Upper lobe of left lung (tissue), 6 donors: ENCODE measurements at places on chromosomes 5 and 9. TPM values are rescaled to one million over a fixed set of nuclear protein-coding genes. Genes with fewer than 3 reads are reported as not detected.

DNA sequence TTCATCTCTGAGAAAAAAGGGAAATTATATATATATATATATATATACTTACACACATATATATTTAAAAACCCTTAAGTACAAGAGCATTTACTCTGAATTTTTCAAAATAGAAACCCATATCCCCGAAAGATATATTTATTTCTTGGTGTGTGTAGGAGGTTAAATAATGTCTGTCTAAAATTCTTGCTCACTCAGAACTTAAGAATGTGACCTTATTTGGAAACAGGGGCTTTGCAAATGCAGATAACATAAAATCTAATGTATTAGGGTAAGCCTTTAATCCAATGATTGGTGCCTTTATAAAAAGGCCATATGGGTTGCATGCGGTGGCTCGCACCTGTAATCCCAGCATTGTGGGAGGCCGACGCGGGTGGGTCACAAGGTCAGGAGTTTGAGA, 517.3 kb upstream of the TLE4 start:
- DNase-seq = no peak
- no peaks in the 10 kb centered on the region for H3K27me3 ChIP-seq
- no peak overlapping the region for H3K27ac ChIP-seq

DNA sequence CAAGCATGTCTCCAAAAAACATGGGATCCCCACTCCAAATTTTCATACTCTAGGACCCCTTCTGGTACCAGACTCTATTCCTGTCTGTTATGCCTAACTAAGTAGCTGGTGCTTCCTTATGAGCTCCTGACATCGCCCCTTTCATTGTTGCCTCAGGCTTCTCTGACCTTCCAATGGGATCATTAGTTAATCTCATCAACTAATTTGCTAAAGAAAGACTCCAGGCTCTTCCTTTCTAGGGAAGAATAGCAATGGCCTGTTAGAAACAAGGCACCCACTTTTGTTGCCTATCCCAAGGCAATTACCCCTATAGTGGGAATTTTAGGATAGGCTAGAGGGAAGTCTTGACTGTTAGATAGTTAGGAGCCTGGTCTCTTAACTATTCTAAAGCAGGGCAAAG, 369.5 kb downstream of the MLLT3 start:
- no peak overlapping the region for H3K4me3 ChIP-seq
- H3K27ac ChIP-seq = no peak overlapping the region
- no peak for DNase-seq
- H3K27me3 ChIP-seq = no peaks in the 10 kb centered on the region

The GADD45G gene
- 12.6 TPM for total RNA-seq

The AP3S1 gene
- total RNA-seq = 66.9 TPM

DNA sequence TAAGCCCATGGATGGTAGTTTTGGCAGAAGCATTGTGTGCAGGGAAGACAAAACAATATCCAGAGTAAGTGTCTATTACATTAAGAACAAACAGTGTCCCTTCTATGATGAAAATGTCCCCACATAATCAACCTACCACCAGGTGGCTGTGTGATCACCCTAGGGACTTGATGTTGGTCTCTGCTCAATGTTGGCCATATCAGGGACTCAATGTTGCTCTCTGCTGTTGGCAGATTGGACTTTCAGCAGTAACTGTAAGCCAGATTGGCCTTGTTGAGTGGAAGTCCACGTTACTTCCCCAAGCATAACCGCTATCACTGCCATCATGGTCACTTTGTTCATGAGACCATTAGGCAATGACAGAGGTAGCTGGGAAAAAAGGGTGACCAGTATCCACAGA, 52.8 kb upstream of the PRSS3 start:
- no peaks in the 10 kb centered on the region for H3K27me3 ChIP-seq
- no peaks in the 10 kb centered on the region for H3K4me1 ChIP-seq
- no peak overlapping the region for H3K27ac ChIP-seq
- H3K4me3 ChIP-seq = no peak overlapping the region

GRCh38 chr9:131656356-131657036, 83.4 kb downstream of the RAPGEF1 start:
- no peak for DNase-seq
- H3K4me1 ChIP-seq = peaks cover 70% of the 10 kb centered on the region
- H3K27ac ChIP-seq = peak overlapping the region; percentile 87
- H3K27me3 ChIP-seq = no peaks in the 10 kb centered on the region
- H3K36me3 ChIP-seq = no peaks in the 10 kb centered on the region

GRCh38 chr9:135077497-135078200, 9.8 kb upstream of the OLFM1 start:
- DNase-seq = peak; percentile 21
- H3K27ac ChIP-seq = no peak overlapping the region
- peaks cover 3% of the 10 kb centered on the region for H3K4me1 ChIP-seq
- H3K27me3 ChIP-seq = peaks cover 14% of the 10 kb centered on the region
- no peaks in the 10 kb centered on the region for H3K36me3 ChIP-seq

The CLIC3 gene
- total RNA-seq = 112 TPM

GRCh38 chr9:115520646-115521045, 402.7 kb upstream of the TNC start:
- H3K27ac ChIP-seq = no peak overlapping the region
- H3K4me3 ChIP-seq = no peak overlapping the region
- H3K27me3 ChIP-seq = no peaks in the 10 kb centered on the region
- no peaks in the 10 kb centered on the region for H3K36me3 ChIP-seq
- H3K4me1 ChIP-seq = no peaks in the 10 kb centered on the region

DNA sequence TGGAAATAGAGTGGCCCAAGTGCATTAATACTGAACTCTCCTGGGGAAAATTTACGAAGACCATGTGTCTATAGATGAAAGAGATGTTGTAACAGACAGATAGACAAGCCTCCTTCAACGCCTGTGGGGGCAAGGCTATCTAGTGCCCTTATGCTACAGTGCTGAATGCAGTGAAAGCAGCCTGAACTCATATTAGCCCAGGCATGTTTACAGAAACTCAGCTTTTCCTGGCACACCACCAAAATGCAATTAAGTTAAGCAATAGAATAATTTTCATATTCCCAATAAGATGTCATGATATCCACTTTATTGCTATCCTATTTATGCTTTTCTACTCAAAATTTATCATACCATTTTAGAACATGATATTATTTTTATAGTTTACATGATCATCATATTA, 277.0 kb downstream of the DIRAS2 start:
- no peak for DNase-seq
- no peaks in the 10 kb centered on the region for H3K27me3 ChIP-seq
- H3K36me3 ChIP-seq = no peaks in the 10 kb centered on the region
- no peaks in the 10 kb centered on the region for H3K4me1 ChIP-seq
- no peak overlapping the region for H3K4me3 ChIP-seq
- H3K27ac ChIP-seq = no peak overlapping the region

DNA sequence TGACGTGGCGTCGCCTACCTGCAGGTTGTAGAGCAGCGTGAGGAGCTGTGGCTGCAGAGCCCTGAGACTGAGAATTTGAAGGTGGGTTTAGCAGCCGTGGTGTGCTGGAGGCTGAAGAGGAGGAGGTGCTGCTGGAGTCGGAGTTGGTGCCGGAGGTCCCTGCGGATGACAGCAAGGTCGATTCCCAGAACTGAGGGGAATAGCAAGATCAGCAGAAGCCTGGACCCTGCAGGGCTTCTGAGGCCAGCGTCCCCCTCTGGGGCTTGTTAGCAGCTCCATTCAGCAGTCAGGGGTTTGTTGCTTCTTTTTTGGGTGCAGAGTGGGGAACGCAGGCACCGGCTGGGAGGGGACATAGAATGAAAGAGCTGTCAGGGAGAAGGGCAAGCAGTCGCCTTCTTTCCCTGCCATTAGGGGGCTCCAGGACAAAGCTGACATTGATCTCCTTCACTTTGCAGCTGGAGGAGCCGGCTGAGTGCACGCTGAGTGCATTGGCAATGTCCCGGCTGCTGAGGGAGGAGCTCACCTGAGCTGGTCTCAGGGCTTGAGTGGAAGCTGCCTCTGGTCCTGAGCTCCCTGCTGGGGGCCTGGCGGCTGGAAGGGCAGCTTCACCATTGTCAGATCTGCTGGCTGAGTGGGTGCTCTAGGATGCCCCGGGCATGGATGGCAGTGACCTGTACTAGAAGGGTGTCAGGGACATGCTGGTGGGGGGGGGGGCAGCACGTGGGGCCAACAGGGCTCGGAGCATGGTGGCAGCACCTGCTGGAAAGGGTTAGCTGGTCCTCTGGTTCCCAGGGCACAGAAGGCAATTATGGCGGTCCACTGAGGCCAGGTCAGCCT, 20.8 kb downstream of the OBP2B start:
- no peaks in the 10 kb centered on the region for H3K4me1 ChIP-seq
- no peak for DNase-seq
- H3K27ac ChIP-seq = no peak overlapping the region
- no peak overlapping the region for H3K4me3 ChIP-seq
- no peaks in the 10 kb centered on the region for H3K36me3 ChIP-seq
- no peaks in the 10 kb centered on the region for H3K27me3 ChIP-seq

DNA sequence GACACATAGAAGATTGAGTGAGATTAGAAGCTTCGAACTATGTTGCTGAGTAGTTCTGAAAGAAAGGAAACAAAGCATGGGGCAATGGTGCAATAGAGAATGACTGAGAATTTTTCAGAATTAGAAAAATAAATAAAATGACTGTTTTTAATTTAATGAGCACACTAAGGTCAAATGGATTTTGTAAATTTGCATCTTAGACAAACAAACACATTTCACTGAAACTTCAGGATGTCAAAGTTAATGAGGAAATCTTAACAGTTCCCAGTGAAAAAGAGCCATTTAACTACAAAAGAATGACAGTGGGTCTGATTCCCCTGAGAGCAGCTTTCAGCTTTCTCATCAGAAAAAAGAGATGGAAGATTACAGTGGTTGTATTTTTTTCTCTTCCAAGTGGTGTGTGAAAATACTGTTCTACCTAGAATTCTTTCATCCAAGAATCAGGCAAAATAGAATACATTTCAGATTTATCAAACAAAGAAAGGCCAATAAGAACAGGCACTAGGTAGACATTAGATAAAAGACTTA, 591.9 kb downstream of the SEMA5A start:
- no peaks in the 10 kb centered on the region for H3K4me1 ChIP-seq
- H3K27me3 ChIP-seq = no peaks in the 10 kb centered on the region
- H3K36me3 ChIP-seq = no peaks in the 10 kb centered on the region
- H3K27ac ChIP-seq = no peak overlapping the region
